Endodermal cell (in vitro differentiated cells): ENCODE measurements at places on chromosomes 1 and 21.

- DNase-seq, result peak; percentile 85
Observed at GRCh38 chr1:245687636-245688535, 533.1 kb downstream of the KIF26B start.

- DNase-seq, result peak; percentile 83
Observed at GRCh38 chr1:207025146-207025880, 7.2 kb downstream of the C1orf116 start.

GRCh38 chr1:165753934-165754333, 14.7 kb downstream of the TMCO1 start:
- no peak for DNase-seq

DNA sequence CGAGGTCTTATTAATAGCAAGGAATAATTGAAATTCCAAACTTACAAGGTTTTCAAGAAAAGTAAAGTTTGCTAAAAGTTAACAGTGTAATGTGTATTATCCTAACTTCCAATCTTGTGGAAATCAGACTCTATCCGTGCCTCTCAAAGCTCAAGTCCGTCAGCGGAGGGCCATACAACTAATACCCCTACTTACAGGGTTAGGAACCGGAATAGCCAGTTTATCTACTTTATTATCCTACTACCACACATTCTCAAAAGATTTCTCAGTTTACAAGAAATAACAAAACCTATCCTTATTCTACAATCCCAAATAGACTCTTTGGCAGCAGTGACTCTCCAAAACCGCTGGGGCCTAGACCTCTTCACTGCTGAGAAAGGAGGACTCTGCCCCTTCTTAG, 457.8 kb downstream of the PTPRC start:
- DNase-seq, result no peak

DNA sequence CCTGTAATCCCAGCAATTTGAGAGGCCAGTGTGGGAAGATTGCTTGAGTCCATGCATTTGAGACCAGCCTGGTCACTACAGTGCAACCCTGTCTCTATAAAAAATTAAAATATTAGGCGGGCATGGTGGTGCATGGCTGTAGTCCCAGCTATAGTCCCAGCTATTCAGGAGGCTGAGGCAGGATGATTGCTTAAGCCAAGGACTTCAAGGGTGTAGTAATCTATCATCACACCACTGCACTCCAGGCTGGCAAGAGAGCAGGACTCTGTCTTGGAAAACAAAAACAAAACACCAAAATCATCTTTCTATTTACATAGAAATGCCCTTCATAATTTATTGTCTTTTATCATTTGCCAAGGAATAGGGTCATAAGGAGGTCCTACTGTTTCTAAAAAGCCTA, 1274.1 kb upstream of the NCAM2 start:
- DNase-seq, result no peak

DNA sequence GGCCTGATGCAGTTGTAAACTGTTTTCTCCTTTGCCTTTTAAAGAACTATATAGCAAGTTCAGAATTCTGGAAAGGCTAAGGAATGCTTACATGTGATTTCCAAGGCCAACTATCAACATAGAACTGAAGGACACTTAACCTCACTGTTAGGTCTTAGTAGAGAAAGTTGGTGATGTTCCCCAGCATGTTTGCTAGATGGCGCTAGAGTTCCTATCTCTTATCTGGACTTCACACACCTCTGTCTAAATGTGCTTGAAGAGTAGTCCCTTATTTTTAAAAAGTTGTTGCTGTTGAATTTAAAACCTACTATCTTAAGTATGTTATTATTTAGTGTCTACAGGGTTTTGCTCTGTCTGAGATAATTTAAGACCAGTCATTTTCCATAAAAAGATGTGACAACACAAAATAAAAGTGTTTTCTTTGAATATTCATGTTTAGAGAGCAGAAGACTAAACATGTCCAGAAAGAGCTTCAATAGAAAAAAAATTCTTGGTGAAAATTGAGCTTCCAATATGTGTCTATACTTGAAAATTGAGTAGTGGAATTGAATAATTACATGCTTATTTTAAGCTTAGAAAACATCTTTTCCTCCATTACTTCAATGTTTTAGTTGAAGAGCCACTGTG, 237.3 kb downstream of the S1PR1 start:
- DNase-seq, result no peak

- DNase-seq, result no peak
Observed at GRCh38 chr1:43563876-43564539, 33.3 kb downstream of the PTPRF start.
